ENCODE measurements at places on chromosomes 13 and 19. TPM values are rescaled to one million over a fixed set of nuclear protein-coding genes. Genes with fewer than 3 reads are reported as not detected.

PLK5 gene
- not detected for total RNA-seq

TRAPPC6A gene
- 11.6 TPM for total RNA-seq

C13orf42 gene
- not detected for total RNA-seq

KIRREL2 gene
- not detected for total RNA-seq

COX6B2 gene
- not detected for total RNA-seq

KCNRG gene
- 9.8 TPM for total RNA-seq

PODNL1 gene
- total RNA-seq, result 0.09 TPM

VSTM1 gene
- total RNA-seq, result not detected

AMH gene
- total RNA-seq, result 0.18 TPM

KLK8 gene
- total RNA-seq, result not detected

COL5A3 gene
- total RNA-seq, result 2.4 TPM

ITPKC gene
- total RNA-seq, result 20.7 TPM

FPR3 gene
- total RNA-seq, result 2.4 TPM
